Activated T-cell treated with anti-CD3 and anti-CD28 coated beads for 24 hours (primary cell): ENCODE measurements at places on chromosomes 3 and 15.

DNA sequence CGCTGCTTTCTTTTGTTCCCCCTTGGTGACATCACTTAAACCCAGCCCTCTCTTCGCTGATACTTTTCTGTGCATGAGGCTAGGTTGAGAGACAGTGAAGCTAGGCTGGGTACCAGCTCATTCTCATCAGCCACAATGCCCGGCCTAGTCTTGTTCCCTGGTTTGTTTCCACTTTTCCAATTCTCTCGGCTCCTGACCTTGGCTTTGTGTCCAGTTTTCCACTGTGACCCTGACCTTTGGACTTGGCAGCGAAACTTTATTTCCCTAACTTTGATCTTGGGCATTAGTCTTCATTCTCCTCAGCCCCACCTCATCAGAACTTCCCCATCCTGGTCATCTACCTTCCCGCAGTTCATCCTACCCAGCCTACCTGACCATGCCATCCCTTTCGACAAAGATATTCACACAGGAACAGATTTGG, 908 bp upstream of the ADPGK start:
- DNase-seq = no peak

DNA sequence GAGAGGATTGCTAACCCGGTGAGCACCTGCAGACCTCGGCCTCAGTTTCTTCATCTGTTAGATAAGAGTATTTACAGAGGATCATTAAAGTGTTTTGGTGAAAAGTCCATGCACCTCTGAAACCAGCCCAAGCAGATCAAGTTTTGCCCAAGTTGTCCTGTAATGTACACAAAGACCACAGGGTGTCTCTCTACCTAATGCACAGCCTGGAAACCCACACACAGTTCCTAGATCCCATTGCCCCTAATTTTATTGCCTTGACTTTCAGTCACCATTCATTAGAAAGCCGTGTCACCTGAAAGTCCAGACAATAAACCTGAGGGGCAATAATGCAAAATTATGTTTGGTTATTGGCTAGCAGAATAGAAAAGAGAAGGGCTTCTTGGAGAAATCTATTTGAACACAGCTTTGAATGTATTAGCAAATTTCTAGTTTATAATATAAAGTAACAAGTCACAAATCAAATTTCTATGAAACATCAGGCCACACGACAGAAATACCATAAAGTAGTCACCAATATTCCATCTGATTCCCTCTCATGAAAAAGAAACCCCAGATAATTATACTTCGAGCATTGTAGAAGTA, 161.3 kb upstream of the SLC2A2 start:
- DNase-seq = no peak

- DNase-seq = no peak
Observed at GRCh38 chr15:71752128-71752527, 58.2 kb upstream of the NR2E3 start.

GRCh38 chr3:37725842-37726241, 135.8 kb upstream of the CTDSPL start:
- DNase-seq = no peak

DNA sequence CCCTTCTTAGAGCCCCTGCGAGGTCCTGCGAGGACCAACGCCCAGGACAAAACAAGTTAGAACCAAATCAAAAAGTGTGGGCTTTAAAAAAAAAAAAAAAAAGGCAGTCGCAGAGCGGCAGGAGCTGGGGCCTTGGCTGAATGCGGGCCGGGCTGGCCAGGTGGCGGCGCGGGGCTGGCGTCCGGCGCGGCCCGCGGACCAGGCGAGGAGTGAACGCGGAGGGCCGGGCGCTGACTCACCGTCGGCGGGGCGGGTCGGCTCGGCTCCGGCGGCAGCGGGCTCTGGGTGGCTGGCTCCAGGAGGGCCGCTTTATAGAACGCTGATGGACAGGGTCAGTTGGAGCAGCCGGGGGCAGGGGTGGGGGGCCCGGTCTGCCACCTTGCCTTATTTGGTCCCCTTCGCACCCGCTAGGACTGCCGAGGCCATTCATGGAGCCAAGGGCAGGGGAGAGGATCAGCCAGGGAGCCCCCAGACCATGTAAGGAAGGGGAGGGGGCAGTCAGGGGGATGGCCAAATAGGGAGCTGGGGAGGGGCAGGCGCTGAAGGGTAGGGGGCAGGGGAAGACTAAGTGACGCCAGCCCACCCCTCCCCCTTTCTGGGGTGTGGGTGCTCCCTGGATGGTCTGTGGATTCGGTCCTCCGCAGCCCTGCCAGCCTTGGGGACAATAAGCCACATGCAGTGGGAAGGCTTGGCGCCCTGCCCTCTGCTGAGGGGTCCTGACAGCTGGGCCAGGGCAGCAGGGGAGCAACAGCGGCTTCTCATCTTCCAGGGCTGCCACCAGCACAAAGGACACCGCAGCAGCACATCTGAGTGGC, at the start of gene ACTC1:
Gene ACTC1, minus strand, starts transcription at position 283 of the 815 bp plus-strand sequence. CDS start 741 bp downstream, outside the sequence.
- no peak for DNase-seq

- no peak for DNase-seq
Observed at GRCh38 chr3:30522476-30522875, 83.9 kb upstream of the TGFBR2 start.

- no peak for DNase-seq
Observed at GRCh38 chr3:195101927-195102608, 168.9 kb downstream of the XXYLT1 start.

- DNase-seq = no peak
Observed at GRCh38 chr15:30065025-30065801, 17.5 kb upstream of the GOLGA8J start.

GRCh38 chr15:84928843-84929168, 44.3 kb downstream of the SLC28A1 start:
- no peak for DNase-seq

- DNase-seq = no peak
Observed at GRCh38 chr3:187051724-187052366, 87.5 kb downstream of the RPL39L start.

GRCh38 chr3:1903111-1903510, 195.6 kb upstream of the CNTN4 start:
- no peak for DNase-seq

GRCh38 chr3:120094776-120095225, 554 bp upstream of the GSK3B start:
- DNase-seq = no peak

DNA sequence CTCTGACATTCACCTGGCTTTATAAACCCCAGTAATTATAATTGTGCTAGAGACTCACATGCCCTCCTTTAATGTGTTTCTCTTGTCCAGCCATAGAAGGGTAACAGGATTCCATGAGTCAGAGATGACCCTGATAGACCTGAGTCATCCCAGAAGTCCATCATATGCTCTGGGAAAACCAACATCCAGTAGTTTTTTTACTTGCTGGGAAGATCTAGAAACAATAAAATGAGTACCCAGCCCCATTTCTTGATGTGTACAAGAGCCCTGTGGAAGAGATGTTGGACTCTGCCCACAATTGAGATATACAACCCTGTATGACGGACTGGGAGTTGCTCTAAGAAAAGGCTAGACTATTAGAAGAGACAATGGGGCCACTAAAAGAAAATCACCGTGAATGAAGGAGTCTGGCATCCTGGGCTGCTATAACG, 22.4 kb upstream of the THUMPD3 start:
- DNase-seq = no peak

GRCh38 chr3:23659840-23660430, 145.8 kb upstream of the UBE2E1 start:
- DNase-seq = no peak

DNA sequence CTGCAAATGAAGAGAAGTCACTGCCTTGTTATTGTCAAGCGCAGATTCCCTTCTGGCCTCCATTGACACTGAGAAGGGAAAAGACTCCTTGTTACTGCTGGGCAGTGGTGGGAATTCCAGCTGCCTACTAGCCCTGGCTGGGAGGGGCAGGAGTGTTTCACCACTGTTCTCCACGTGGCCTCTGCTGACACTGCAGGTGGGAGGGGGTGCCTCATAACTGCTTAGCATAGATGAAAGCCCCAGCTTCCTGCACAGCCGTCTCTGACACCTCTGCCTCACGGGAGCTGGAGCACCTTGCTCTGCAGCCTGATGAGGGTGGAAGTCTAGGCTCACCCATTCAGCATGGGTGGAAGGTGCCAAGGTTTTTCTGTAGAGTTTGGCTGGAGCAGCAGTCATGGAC, 52.1 kb downstream of the TM2D3 start:
- no peak for DNase-seq

DNA sequence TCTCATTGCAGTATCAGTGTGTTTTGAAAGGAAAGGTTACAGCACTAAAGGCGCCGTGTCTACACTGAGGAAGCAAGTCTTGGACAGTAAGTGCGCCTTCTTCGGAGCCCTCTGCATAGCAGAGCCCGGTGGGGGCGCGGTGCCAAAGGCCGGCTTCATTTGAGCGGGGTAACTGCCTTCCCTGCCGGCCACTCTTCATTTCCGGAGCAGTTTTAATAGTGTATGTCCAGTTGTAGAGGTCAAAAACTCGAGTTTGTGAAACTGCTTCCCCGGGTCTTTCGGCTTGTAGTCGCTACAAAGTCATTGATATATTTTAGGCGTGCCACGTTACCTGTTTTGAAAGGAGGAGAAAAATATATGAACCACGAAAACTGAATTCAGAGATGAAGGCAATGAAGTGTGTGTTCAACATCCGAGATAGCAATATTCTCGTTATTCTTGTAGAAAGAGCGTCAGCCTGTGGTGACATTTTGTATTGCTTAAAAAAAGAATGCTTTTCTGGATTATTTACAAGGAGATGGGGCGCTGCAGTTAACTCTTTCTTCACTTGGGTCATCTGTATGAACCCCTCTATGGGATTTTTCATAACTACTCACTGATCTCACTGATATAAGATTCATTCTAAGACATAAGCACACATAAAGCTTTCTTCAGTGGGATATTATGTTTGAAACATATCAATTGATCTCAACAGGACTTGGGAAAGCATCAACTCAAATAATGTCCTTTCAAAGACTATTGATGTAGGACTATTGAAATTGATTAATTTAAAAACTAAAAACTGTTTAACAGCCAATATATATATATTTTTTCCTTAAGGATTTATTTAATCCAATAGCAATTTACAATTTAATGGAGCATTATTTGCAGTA, 3.0 kb downstream of the ALCAM start:
- DNase-seq = peak; percentile 11

DNA sequence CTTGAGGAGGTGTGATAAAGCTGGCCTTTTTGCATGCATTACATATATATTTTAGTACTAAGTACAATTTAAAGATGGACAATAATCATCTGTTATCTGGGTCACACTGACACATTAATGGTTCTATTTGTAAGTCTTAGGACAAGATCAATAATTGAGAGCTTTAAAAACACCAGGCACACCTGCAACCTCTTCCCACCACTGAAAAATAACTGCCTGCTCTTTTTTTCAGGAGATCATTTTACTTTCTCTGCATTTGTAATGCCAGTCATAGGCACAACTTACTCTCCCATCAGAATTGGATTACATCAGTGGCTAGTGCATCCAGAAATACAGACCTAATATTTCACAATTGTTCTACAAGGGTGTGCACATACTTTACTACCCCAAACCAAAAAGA, 149.8 kb downstream of the MECOM start:
- no peak for DNase-seq

DNA sequence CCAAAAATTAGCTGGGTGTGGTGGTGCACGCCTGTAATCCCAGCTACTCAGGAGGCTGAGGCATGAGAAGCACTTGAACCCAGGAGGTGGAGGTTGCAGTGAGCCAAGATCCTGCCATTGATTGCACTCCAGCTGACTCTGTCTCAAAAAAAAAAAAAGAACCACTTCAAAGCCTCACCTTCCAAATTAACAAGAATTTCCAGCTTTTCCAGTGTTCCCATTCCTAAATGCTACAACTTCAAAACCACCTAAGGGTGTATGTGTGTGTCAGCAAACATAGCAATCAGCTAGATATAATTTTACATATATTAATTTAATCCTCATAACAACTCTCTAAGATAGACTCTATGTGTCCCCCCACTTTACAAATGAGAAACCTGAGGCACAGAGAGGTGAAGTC, 512.5 kb upstream of the PROK2 start:
- DNase-seq = no peak

DNA sequence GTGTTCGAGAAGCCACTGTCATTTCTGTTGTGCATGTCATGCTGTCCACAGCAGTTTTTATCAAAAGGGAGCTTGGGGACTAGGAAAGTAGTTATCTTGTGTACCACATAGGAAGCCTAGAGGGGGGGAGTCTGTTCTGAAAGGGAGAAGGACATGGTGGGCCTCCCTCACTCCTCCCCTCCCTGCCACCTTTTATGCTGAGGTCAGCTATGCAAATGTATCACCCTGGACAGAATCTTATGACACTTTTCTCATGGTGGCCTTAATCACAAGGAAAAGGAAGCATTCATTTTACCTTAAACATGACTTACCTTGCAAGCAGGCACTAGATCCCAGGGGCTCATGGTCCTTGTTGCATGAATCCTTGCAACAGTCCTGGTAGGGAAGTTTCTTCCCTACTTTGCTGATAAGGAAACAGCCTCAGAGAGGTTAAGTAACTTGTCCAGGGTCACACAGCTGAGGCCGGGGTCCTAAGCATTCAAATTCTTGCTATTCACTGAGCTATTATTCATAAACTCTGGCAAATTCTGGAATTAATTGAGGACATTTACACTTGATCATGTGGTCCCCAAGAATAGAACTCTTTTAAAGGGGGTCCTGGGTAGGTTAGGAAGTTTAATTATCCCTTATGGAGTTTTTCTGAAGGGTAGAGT, 81.1 kb upstream of the SLC6A1 start:
- DNase-seq = no peak

DNA sequence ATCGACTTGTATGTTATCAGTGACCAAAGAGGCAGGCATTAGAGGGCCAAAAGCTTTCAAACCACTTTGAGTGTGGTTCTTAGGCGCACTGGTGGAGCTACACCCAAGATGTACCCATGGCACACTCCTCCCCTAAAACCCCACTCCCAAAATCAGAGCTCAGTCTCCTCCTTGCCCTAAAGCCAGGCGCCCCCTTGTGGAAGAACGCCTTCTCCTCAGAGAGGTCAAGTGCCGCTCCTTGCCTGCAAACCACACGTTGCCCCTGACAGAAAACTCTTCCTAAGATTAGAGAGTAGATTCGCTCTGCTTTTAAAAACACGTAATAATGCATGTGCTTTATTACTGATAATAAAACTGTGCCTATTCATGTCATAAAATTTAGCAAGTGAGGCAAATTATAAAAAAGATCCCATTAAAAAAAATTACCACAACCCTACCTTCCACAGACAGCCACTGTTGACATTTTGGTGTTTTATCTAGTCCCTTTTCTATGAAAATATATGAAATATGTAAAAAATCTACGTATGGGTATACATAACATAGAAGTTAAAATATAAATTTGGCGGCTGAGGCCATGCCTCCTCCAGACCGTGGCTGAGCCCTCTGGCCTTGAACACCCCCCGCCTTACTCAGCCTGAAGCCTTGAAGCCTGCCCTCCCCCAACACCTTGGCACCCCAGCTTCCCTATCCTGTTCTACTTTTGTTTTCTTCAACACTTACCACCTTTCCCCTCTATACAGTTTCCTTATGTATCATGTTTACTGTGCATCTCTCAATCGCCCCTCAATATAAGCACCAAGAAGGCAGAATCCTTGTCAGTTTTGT, 33.5 kb downstream of the BCL2L10 start:
- DNase-seq = peak; percentile 75
